Naive thymus-derived CD8-positive, alpha-beta T cell (primary cell): ENCODE measurements at places on chromosomes 3 and 15.

DNA sequence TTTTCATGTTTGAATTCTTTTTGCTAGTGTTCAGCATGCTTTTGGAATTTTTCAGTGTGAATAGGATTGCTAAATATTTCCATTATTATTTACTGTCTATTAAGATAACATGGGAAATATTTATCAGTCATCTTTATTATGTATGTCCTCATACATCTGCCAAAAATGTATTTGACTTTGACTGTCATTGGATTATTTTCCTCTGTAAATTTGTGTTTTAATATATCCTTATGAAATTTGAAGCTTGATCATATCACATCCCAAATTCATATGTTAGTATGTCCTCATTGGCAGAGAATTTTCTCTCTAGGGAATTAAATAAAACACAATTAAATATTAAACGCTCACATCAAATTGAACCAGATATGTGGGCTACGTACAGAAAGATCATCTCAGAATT, 32.3 kb upstream of the TRPC1 start:
- H3K4me1 ChIP-seq = no peaks in the 10 kb centered on the region
- DNase-seq = no peak
- H3K27me3 ChIP-seq = no peaks in the 10 kb centered on the region
- H3K4me3 ChIP-seq = no peak overlapping the region

- no peak overlapping the region for H3K27ac ChIP-seq
- no peak overlapping the region for H3K4me3 ChIP-seq
- peaks cover 1% of the 10 kb centered on the region for H3K4me1 ChIP-seq
- no peak for DNase-seq
Measured at GRCh38 chr3:183980403-183980802, 37.3 kb downstream of the ABCC5 start.

- H3K27ac ChIP-seq = no peak overlapping the region
- H3K27me3 ChIP-seq = peaks cover 5% of the 10 kb centered on the region
- no peak overlapping the region for H3K4me3 ChIP-seq
- no peaks in the 10 kb centered on the region for H3K4me1 ChIP-seq
Measured at GRCh38 chr3:129352045-129352444, 73.4 kb downstream of the HMCES start.

DNA sequence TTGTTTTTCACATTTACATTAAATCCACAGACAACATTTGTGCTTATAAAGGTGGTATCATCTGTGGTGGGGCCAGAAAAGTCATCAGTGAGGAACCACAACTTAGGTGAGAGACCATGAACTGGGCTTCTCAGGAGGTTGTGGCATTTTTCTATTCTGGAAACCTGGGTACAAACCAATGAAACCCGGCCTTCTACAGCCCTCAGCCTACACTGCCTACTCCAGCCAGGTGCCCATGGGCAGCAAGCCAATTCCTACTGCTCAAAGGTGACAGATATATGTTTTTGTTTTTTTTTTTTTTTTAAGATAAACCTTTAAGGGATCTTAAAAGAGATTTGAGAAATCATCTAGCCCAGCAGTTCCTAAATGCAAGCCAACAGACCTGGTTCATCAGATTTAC, 20.3 kb downstream of the SPG21 start:
- H3K4me3 ChIP-seq = no peak overlapping the region
- peaks cover under 1% of the 10 kb centered on the region for H3K36me3 ChIP-seq
- no peaks in the 10 kb centered on the region for H3K27me3 ChIP-seq
- H3K4me1 ChIP-seq = no peaks in the 10 kb centered on the region
- H3K27ac ChIP-seq = no peak overlapping the region

- no peaks in the 10 kb centered on the region for H3K36me3 ChIP-seq
- H3K27ac ChIP-seq = no peak overlapping the region
- no peaks in the 10 kb centered on the region for H3K4me1 ChIP-seq
- H3K4me3 ChIP-seq = no peak overlapping the region
- peaks cover 57% of the 10 kb centered on the region for H3K27me3 ChIP-seq
Measured at GRCh38 chr15:58163985-58164384, 25.8 kb downstream of the AQP9 start.

- H3K27me3 ChIP-seq = no peaks in the 10 kb centered on the region
- H3K27ac ChIP-seq = peak overlapping the region; percentile 4
- DNase-seq = no peak
- H3K4me3 ChIP-seq = no peak overlapping the region
- peaks cover 29% of the 10 kb centered on the region for H3K4me1 ChIP-seq
Measured at GRCh38 chr3:23435318-23435717, 232.2 kb downstream of the UBE2E2 start.

DNA sequence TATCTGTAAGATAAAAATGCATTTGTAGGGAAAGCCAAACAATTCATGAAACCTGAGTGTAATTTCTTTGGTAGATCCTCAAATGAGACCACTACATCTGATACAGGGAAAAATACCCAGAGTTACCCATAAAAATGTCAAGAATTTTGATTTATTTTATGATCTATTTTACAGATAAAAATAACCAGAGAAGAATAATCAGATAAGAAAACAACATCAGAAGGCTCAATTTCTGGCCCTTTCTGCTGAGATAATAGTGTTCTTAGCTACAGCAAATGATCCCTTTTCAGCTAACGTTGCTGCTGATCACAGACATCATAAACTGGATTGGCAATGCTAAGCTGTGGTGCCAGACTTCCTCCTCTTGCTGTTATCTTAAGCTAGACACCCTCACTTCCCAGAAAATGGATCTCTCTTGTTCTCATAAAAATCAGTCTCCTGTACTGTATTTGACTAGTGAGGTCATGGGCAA, 21.3 kb upstream of the TMEM108 start:
- DNase-seq = no peak
- peaks cover 60% of the 10 kb centered on the region for H3K27me3 ChIP-seq
- no peak overlapping the region for H3K4me3 ChIP-seq
- no peaks in the 10 kb centered on the region for H3K4me1 ChIP-seq

GRCh38 chr3:32532434-32532833, 29.8 kb upstream of the CMTM6 start:
- peaks cover 77% of the 10 kb centered on the region for H3K36me3 ChIP-seq
- no peak overlapping the region for H3K27ac ChIP-seq
- no peaks in the 10 kb centered on the region for H3K4me1 ChIP-seq
- no peak overlapping the region for H3K4me3 ChIP-seq
- DNase-seq = no peak

DNA sequence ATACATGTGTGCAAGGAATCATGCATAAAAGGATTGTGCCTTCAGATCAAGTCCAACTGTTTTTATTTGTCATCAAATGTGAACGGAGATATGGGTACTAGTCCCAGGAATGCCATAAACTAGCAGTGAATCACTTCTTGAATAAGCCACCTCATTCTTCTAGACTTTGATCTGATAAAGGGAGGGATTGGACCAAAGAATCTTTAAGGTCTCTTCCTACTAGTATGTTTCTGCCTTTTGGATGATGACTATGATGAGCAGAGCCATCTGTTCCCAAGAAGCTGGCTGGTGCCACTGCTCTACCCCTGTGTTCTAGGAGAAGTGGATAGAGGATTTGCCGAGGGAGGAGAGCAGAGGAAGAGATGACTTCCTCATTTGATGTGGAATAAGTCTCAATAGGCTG, 28.8 kb upstream of the UACA start:
- H3K27me3 ChIP-seq = no peaks in the 10 kb centered on the region
- DNase-seq = no peak
- no peak overlapping the region for H3K27ac ChIP-seq
- H3K4me3 ChIP-seq = no peak overlapping the region
- H3K4me1 ChIP-seq = no peaks in the 10 kb centered on the region

DNA sequence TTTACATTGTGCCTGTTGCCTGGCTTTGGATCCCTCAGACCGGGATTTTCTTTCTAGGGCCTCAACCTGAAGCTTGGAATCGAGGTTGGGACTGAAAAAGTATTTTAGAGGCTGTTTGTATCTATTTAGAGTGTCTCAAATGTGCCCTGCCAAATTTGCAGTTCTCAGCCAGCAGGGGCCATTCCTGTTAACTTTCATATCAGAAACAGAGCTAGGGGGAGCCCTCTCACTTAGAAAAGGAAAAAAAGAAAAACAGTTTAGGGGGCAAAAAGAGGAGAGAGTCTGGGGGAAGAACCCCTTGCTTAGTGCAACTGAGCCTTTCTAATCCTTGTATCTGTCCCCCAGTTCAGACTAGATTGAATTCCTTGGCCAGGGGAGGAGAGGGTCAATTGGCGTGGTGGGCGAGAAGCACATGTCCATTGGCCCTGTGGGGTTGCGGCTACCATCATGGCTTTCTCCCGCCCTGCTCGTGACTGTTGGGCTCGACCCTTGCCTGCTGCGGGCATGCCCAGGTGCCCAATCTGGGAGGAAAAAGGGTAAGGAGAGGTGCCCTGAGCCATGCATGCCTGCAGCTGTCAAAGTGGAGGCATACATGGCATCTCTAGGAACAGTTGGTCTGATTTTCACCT, 101.6 kb downstream of the CFAP44 start:
- H3K27ac ChIP-seq = no peak overlapping the region
- no peak overlapping the region for H3K4me3 ChIP-seq
- DNase-seq = no peak
- H3K27me3 ChIP-seq = no peaks in the 10 kb centered on the region
- no peaks in the 10 kb centered on the region for H3K4me1 ChIP-seq
- peaks cover 4% of the 10 kb centered on the region for H3K36me3 ChIP-seq

GRCh38 chr3:192850451-192850981, 67.1 kb downstream of the MB21D2 start:
- no peak overlapping the region for H3K27ac ChIP-seq
- DNase-seq = no peak
- no peaks in the 10 kb centered on the region for H3K36me3 ChIP-seq

- H3K4me1 ChIP-seq = no peaks in the 10 kb centered on the region
- no peaks in the 10 kb centered on the region for H3K36me3 ChIP-seq
- no peak for DNase-seq
- H3K27me3 ChIP-seq = no peaks in the 10 kb centered on the region
Measured at GRCh38 chr3:52515192-52515591, 18.5 kb downstream of the NT5DC2 start.

GRCh38 chr3:66851894-66852613, 146.1 kb upstream of the KBTBD8 start:
- no peaks in the 10 kb centered on the region for H3K4me1 ChIP-seq
- H3K4me3 ChIP-seq = no peak overlapping the region
- no peak overlapping the region for H3K27ac ChIP-seq
- no peak for DNase-seq
- H3K27me3 ChIP-seq = peaks cover 1% of the 10 kb centered on the region

- DNase-seq = no peak
- no peak overlapping the region for H3K27ac ChIP-seq
- no peaks in the 10 kb centered on the region for H3K27me3 ChIP-seq
- no peaks in the 10 kb centered on the region for H3K4me1 ChIP-seq
Measured at GRCh38 chr15:59701880-59702279, 12.8 kb upstream of the BNIP2 start.

DNA sequence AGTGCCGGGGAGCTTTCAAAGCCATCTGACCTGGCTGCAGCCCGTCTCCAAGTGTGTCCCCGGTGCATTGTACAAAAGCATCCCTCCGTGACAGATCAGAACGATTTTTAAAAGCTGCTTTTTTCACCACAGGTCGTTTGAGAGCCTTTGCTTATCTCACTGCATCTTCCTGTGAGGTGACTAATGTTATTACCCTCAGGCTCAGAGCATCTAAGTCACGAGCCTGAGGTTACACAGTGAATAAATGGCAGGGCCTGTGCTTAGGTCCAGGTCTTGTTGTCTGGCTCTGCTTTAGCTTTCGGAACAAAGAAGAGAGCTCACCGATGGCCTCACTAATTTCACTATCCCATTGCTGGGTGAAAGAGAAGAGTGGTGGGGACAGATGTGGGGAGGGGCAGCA, 83.3 kb downstream of the SEC22A start:
- no peak overlapping the region for H3K4me3 ChIP-seq
- H3K36me3 ChIP-seq = no peaks in the 10 kb centered on the region
- no peaks in the 10 kb centered on the region for H3K27me3 ChIP-seq
- no peaks in the 10 kb centered on the region for H3K4me1 ChIP-seq
- no peak overlapping the region for H3K27ac ChIP-seq

DNA sequence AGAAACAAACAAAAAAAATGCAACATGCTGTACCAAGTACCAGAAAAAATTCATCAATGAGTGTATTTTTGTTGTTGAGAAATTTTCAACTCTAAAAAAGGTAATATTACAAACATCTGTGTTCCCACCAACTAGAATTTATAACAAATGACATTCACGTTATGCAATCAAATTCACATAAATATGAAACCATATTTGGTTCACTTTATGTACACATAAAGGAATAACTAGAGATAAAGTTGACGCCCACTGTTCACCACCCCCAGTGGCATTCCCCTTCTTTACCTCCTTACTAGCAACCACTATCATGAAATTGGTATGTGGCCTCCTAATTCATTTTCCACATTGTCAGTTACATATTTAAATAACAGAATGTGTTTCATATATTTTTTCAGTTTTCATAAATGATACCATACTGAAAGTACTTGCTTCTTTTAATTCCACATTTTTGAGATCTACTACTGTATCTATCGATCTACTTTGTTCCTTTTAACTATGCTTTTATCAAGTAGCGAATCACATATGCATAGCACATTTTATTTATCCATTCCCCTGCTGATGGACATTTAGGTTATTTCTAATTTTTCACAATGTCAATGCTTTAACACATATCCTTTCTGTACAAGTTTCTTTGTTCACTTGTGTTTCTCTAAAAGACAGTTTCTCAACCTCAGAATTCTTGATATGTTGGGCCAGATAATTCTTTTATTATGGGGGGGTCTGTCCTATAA, 34.5 kb downstream of the TBC1D5 start:
- peaks cover 5% of the 10 kb centered on the region for H3K4me1 ChIP-seq
- no peak overlapping the region for H3K27ac ChIP-seq
- no peak for DNase-seq

DNA sequence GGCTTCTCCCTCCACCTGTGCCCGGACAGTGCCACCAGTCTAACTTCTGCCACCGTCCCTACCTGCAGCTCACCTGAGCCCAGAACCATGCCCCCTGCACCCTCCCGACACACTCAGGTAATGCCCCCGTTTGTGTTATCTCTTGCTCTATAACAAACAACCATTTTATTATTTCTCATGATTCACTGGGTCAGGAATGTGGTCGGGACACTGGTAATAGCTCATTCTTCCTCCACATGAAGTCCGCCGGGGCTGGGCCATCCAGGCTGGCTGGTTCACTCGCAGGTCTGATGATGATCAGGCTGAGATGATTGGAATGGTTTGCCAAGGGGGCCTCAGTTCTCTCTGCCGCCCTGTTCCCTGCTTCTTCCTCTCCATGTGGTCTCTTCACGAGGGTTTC, 20.3 kb upstream of the NR2E3 start:
- H3K27ac ChIP-seq = no peak overlapping the region
- H3K4me3 ChIP-seq = no peak overlapping the region
- DNase-seq = no peak

DNA sequence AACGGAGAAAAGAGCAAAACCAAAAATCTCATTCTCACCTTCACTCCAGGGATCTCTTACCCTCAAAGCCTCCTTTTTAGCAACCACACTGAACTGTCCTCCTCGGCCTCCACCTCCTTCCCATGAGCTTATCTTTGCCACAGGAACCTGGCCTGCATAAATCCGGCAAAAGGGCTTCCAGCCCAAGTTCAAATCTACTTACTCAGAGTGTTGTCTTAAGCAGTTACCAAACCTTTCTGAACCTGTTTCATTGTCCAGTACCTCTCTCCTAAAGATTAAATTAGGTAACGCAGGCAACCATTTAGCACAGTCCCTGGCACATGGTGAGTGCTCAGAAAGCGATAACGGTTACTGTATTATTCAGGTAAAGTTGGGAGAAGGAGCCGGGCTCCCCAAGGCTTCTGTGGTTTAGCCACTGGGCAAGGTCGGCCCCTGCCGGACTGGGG, 777 bp downstream of the CIB1 start:
- peak overlapping the region; percentile 83 for H3K4me3 ChIP-seq
- peaks cover 56% of the 10 kb centered on the region for H3K4me1 ChIP-seq
- peak overlapping the region; percentile 100 for H3K27ac ChIP-seq
- H3K36me3 ChIP-seq = peaks cover 9% of the 10 kb centered on the region
- no peak for DNase-seq

- H3K27ac ChIP-seq = no peak overlapping the region
- H3K4me1 ChIP-seq = no peaks in the 10 kb centered on the region
- DNase-seq = no peak
- H3K36me3 ChIP-seq = peaks cover 2% of the 10 kb centered on the region
- no peak overlapping the region for H3K4me3 ChIP-seq
Measured at GRCh38 chr3:196008929-196009328, 73.0 kb downstream of the TFRC start.
